Mammary microvascular endothelial cell (primary cell): ENCODE measurements at places on chromosomes 6 and 20. TPM values are rescaled to one million over a fixed set of nuclear protein-coding genes. Genes with fewer than 3 reads are reported as not detected.

CDH26 gene
- under 0.01 TPM in 1 of 2 replicates, not detected in the other for total RNA-seq

MUC22 gene
- total RNA-seq = not detected in 2 replicates

PAK5 gene
- total RNA-seq = not detected in 2 replicates

RHAG gene
- total RNA-seq = not detected in 2 replicates

SOX4 gene
- total RNA-seq = 45.2 and 46.5 TPM in 2 replicates

EMILIN3 gene
- total RNA-seq = 0.05 TPM in 1 of 2 replicates, not detected in the other

C6orf120 gene
- 37.9 and 38.9 TPM in 2 replicates for total RNA-seq

BEND6 gene
- 0.33 TPM in 1 of 2 replicates, not detected in the other for total RNA-seq

SEMG1 gene
- total RNA-seq = not detected in 2 replicates

CFAP61 gene
- not detected in 2 replicates for total RNA-seq

C4B gene
- 0.33 and 1.6 TPM in 2 replicates for total RNA-seq

PM20D2 gene
- 19.1 and 19.9 TPM in 2 replicates for total RNA-seq

ADAM33 gene
- total RNA-seq = not detected in 2 replicates

TREM1 gene
- total RNA-seq = not detected in 2 replicates

EDN3 gene
- not detected in 2 replicates for total RNA-seq

GSTA2 gene
- total RNA-seq = not detected in 2 replicates

ADGRF5 gene
- 185 and 208 TPM in 2 replicates for total RNA-seq

ADIG gene
- not detected in 2 replicates for total RNA-seq

APOBEC2 gene
- not detected in 2 replicates for total RNA-seq

COQ3 gene
- 4.4 and 10.5 TPM in 2 replicates for total RNA-seq

CDH4 gene
- total RNA-seq = 3.6 and 4.3 TPM in 2 replicates

DEFB112 gene
- total RNA-seq = not detected in 2 replicates

TRIM40 gene
- not detected in 2 replicates for total RNA-seq

ID1 gene
- total RNA-seq = 965 and 1,004 TPM in 2 replicates

GJA10 gene
- not detected in 2 replicates for total RNA-seq

THEMIS gene
- not detected in 2 replicates for total RNA-seq

RBL1 gene
- 13.6 and 14.5 TPM in 2 replicates for total RNA-seq

ARFGEF3 gene
- 5.3 and 6.5 TPM in 2 replicates for total RNA-seq

PBOV1 gene
- not detected in 2 replicates for total RNA-seq

PNPLA1 gene
- not detected in 2 replicates for total RNA-seq

KIFC1 gene
- total RNA-seq = 41.9 and 45.2 TPM in 2 replicates

LAMA2 gene
- 0.53 and 0.59 TPM in 2 replicates for total RNA-seq

STK4 gene
- total RNA-seq = 10.4 and 10.7 TPM in 2 replicates

B3GAT2 gene
- under 0.01 TPM in 2 replicates for total RNA-seq

HFE gene
- 3.1 and 5.4 TPM in 2 replicates for total RNA-seq

SPATS1 gene
- not detected in 2 replicates for total RNA-seq

SCRT2 gene
- not detected in 2 replicates for total RNA-seq

RBBP8NL gene
- not detected in 2 replicates for total RNA-seq

GABRR1 gene
- total RNA-seq = not detected in 2 replicates

DAAM2 gene
- under 0.01 TPM in 1 of 2 replicates, not detected in the other for total RNA-seq

IL17A gene
- not detected in 2 replicates for total RNA-seq

CST1 gene
- 0.80 and 1.3 TPM in 2 replicates for total RNA-seq

GLYATL3 gene
- total RNA-seq = not detected in 2 replicates

IMPG1 gene
- total RNA-seq = not detected in 2 replicates

CTAGE9 gene
- not detected in 2 replicates for total RNA-seq

TOX2 gene
- total RNA-seq = 31.3 and 37.8 TPM in 2 replicates

SIRPB1 gene
- total RNA-seq = 0.80 TPM in 1 of 2 replicates, not detected in the other

SLC22A23 gene
- 6.9 and 10.4 TPM in 2 replicates for total RNA-seq

ZNF334 gene
- total RNA-seq = 0.27 and 0.54 TPM in 2 replicates

TXLNB gene
- 0.53 and 0.64 TPM in 2 replicates for total RNA-seq

NDRG3 gene
- 23.9 and 29.9 TPM in 2 replicates for total RNA-seq

FLRT3 gene
- 0.27 and 0.30 TPM in 2 replicates for total RNA-seq

PRSS16 gene
- total RNA-seq = not detected in 2 replicates

RNF144B gene
- total RNA-seq = 74.5 and 77.0 TPM in 2 replicates

HLA-G gene
- total RNA-seq = not detected in 2 replicates

OXT gene
- total RNA-seq = not detected in 2 replicates

PTCHD4 gene
- 2.9 and 3.1 TPM in 2 replicates for total RNA-seq

SPATA25 gene
- 1.3 TPM in 1 of 2 replicates, not detected in the other for total RNA-seq
